ENCODE measurements at places on chromosomes 7 and 10.

- peak; percentile 38 for DNase-seq
These were observed 99.9 kb downstream of the CUBN start for GRCh38 chr10:17029581-17030271.

GRCh38 chr10:78229950-78230675, 196.4 kb downstream of the RPS24 start:
- no peak for DNase-seq

- DNase-seq = no peak
These were observed 3.0 kb upstream of the FGF8 start for GRCh38 chr10:101778781-101779543.

- DNase-seq = no peak
These were observed at the start of gene FEZF1 for GRCh38 chr7:122304319-122304975. FEZF1 (minus strand) TSS chr7:122304750; CDS start chr7:122304437, 313 bp downstream.

GRCh38 chr7:106009503-106010226, 46.6 kb downstream of the CDHR3 start:
- DNase-seq = peak; percentile 73

DNA sequence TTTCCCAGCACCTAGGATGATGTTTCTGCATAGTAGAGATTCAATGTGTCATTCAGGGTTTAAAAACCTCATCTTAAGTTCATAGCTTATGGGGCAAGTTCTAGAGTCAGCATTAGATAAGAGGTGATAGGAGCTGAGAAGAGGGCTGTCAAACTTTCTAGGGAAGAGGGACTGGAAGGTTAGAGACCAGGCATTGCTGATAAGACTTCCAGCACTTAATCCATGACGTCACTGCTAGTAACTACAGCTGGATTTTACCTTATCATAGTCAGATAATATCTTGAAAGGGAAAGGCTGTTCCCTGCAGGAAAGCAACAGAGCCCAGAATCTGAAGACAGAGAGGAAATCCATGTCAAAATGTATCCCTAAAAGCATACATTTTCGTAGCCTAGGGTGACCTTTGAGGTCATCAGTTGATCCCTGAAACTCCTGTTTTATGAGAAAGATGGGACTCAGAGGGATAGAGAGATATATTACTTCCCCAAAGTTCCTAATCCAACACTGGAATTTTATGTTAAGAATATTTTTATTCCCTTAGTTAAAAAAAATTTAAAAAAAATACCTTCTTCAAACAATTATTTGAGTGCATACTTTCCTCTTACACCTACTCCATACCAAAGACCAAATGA, 3.3 kb upstream of the CPED1 start:
- no peak for DNase-seq

DNA sequence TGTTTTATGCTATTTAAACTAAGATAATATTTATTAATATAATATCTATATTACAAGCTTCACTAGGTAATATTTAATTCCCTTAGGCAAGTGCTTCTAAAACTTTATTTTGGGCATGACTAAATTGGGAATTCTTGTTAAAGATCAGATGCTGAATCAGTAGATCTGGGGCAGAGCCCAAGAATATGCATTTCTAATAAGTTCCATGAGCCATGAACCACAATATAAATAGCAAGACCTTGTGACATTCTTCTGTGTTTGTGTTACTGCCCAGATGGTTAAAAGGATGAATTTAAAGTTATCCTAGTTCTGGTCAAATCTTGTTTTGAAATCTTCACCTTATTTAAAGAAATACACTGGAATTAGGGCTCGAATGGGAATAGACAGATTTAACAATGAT, 258.4 kb upstream of the CACNA2D1 start:
- DNase-seq = no peak

DNA sequence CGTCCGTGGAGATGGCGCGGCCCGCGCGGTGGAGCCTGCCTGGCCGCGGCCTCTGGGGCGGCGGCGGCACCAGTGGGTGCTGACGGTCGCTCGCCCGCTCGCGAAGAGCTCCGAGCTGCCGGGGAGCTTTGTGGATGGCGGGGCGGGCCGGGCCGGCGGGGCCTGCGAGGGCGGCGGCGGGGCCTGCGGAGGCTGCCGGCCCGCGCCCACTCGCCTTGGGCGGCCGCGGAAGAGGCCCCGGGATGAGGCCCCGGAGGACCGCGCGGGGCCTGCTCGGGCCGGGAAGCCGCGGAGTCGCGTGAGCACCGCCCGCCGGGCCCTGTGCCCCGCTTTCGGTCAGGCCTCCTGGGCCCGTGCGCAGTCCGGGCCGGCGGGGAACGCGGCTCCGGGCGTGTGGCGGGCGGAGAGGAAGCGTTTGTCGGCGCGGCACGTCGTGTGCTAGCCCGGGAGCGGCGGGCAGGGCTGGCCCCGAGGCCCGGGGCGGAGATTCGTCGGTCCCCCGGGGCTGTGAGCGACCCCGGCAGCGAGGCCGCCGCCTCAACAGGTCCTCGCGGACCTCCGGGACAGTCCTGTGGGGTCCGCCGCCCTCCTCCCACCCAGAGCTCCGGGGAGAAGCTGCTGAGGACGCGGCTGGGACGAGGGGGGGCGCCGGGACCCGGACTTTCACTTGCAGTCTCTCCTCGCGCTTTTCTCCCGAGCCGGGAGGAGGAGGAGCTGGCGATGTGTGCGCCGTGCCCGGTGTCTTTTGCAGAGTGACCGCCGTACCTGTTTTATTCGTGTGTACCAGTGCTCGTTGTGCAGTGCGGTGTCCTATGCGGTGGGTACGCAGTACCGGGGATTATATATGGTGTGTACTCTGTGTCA, 578 bp downstream of the ZMYND11 start:
- DNase-seq = peak; percentile 33

DNA sequence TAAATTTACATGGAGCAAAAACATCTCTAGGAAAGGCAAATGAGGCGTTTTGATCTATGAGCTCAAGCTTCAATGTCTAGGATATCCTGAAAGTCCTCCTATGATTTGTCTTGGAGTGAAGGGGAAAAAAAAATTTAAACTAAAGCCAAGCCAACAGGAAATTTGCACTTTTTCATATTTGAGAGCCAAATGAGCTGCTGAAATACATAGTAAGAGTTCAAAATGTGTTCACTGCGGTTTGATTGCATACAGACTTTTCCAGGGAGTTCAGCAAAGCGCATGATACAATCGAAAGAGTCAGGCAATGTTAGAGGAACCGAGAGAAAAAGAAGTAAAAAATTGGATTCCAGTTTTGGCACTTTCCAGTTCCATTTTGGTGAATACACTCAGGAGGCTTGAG, 633.4 kb upstream of the MGMT start:
- no peak for DNase-seq

DNA sequence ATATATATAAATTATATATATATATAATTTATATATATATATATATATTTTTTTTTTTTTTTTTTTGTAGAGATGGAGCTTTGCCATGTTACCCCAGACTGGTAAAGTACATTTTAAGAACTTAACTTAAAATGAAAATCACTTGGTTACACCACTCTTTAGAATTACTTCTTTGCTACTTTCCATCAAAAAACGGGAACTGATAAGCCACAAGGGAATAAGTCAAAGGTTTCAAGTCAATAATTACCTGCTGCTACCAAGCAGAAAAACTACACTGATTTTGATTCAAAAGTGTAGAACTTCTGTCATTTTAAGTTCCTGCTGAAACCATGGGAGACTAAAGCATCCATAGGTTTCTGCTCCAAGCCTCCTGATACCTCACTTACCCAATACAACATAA, 12.2 kb downstream of the PPA1 start:
- no peak for DNase-seq

GRCh38 chr7:44173911-44174693, 15.1 kb downstream of the GCK start:
- no peak for DNase-seq

DNA sequence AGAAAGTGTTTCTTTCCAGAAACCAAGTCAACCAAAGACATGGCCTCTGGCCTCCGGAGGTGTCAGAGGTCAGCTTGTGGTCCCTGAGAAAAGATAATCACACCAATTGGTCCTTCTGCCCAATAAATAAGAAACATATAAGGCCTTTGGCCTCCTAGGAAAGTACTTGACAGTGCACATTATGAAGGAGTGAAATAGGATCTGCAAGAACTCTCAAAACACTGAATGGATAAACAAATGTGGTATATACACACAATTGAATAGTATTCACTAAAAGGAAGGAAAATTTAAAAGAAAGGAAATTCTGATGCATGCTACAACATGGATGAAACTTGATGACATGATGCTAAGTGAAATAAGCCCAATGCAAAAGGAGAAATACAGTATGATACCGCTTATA, 35.4 kb upstream of the NRF1 start:
- no peak for DNase-seq

DNA sequence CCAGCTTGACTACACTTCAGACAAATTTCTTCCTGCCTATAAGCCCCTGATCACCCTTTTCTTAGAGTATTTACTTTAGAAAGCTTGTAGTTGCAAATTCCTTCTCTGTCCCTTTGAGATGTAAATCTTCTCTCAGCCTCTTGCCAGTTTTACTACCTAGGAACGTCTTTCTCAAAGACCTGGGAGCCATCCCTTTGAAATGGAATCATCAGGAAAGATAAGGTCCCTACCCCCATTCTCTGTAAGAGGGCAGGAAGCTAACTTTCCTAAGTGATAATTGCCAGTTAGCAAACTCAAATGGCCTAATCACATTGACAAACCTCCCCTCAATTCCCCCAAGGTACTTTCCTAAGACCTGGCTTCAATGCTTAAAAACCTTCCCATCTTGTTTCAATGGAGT, 304.5 kb downstream of the MDFIC start:
- DNase-seq = no peak

GRCh38 chr7:122311734-122312450, 7.3 kb upstream of the FEZF1 start:
- DNase-seq = no peak

DNA sequence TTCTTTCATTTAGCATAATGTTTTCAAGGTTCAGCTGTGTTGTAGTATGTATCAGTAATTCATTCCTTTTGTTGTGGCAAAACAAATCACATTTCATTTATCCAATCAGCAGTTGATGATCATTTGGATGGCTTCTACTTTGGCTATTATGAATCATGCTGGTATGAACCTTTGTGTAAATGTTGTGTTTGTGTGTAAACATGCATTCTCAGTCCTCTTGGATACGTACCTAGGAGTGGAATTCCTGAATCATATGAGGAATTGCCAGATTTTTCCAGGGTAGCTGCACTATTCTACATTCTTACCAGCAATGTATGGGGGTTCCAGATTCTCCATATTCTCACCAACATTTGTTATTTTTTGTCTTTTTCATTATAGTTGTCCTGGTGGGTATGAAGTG, 578.5 kb upstream of the MKI67 start:
- no peak for DNase-seq

GRCh38 chr10:47123716-47124288, 176.2 kb upstream of the GDF10 start:
- no peak for DNase-seq

DNA sequence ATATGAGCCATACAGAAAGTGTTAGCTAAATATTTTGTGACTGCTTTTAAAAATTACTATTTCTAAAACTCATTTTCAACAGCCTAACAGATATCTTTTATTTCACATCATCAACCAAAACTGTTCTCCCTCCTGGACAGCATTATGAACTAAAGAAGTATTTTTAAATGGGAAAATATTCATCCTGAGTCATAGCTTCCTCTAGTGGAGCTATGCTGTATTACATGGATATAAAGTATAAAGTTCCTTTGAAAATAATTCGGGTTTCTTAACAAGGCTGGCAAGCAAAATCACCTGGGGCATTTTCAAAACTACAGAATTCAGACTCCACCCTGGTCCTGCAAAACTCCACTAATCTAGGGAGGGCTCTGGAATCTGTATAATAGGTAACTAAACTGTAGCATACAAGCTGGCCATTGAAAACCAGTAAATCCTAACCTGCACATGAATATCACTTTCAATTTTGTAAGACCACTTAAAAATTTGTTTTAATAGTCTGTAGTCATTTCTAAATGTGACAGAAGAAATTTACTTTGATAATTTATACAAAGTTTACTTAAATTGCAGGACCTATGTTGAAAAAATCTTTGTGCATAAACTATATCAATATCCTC, 53.5 kb downstream of the SCIN start:
- no peak for DNase-seq

GRCh38 chr7:80147543-80148391, 13.1 kb downstream of the GNAI1 start:
- DNase-seq = no peak

DNA sequence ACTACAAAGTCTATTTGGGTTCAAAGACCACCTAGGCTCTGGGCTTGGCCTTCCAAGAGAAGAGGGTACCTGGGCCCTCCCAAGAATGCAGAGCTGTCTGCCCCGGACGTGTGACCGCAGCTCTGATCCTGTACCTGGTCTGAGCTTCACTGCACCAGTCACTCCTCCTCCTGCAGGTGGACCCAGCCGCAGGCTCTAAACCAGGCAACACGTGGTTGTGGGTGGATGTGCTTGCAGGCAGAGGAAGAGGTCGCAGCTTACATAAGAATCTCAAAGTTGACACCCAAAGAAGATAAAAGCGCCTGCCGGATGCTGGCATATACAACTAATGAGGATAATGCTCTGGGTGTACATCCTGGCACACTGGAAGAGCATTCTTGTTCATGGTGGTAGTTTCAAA, 9.4 kb upstream of the PFKP start:
- no peak for DNase-seq

- DNase-seq = no peak
These were observed 219.0 kb downstream of the TRIL start for GRCh38 chr7:28739128-28739527.

- no peak for DNase-seq
These were observed 483 bp downstream of the EDRF1 start for GRCh38 chr10:125720002-125720382.

GRCh38 chr7:76354516-76354915, 4.3 kb downstream of the YWHAG start:
- DNase-seq = no peak

DNA sequence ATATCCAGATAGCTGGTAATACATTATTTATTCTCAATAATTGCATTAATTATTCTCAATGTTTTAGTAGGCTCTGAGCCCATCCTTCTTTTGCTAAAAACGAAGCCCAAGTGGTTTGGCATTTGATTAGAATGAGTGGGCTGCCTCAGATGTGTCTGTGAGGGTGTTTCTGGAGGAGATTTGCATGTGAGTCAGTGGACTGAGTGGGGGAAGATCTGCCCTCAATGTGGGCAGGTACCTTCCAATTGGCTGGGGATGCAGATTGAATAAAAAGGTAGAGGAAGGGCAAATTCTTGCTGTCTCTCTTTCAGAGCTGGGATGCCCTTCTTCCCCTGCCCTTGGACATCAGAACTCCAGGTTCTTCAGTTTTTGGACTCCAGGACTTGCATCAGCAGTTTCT, 290.6 kb upstream of the SMIM30 start:
- DNase-seq = no peak
